ENCODE measurements at places on chromosomes 5 and 9. TPM values are rescaled to one million over a fixed set of nuclear protein-coding genes. Genes with fewer than 3 reads are reported as not detected.

GRCh38 chr5:128644863-128645262 lies 106.8 kb upstream of the FBN2 start:
- H3K4me1 ChIP-seq: no peaks in the 10 kb centered on the region
- H3K36me3 ChIP-seq: no peaks in the 10 kb centered on the region
- H3K4me3 ChIP-seq: no peak overlapping the region
- H3K27ac ChIP-seq: no peak overlapping the region
- H3K27me3 ChIP-seq: no peaks in the 10 kb centered on the region

DNA sequence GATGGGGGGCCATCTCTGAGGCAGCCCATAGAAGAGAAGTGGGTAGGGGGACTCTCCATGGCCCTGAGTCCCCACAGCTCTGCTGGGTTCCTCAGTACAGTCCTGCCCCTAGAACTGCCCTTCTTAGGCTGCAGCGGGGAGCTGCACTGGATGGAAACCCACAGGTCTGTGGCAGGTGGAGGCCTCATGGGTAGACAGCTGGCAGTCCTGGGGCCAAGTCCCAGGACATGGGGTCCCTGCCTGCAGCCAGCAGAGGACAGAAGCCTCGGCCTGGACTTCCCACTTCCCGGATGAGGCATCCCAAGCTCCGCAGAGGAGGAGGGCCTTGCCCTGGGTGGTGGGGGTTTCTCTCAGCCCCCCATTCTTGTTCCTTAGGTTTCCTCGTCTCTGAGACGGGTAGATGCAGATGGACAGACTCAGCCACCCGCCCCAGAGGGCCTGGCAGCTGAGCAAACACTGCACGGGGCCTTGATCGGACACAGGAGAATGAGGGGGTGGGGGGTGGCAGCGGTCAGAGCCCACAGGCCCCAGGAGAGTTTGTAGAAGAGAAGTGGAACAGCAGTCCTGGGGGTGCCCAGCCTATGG lies 153.8 kb downstream of the C9orf50 start:
- no peak for DNase-seq
- peaks cover 19% of the 10 kb centered on the region for H3K4me1 ChIP-seq
- H3K27ac ChIP-seq: no peak overlapping the region
- H3K4me3 ChIP-seq: no peak overlapping the region
- H3K27me3 ChIP-seq: no peaks in the 10 kb centered on the region
- H3K36me3 ChIP-seq: no peaks in the 10 kb centered on the region

DNA sequence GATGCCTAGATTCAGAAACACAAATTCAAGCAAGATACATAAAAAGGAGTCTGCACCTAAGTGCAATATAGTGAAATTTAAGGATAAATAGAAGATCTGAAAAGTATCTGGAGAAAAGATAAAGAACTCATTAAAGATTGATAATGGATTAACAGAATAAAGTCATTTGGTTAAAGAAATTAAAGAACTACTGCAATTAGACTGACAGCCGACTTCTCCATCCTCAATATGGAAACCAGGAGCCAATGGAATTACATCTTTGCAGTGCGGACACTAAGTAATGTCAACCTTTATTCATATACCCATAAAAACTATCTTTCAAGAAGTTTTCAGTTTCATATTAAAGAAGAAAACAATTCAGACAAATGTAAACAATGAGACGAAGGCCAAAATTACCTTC lies 81.0 kb downstream of the MRPL36 start:
- H3K4me1 ChIP-seq: no peaks in the 10 kb centered on the region
- peaks cover 9% of the 10 kb centered on the region for H3K27me3 ChIP-seq
- H3K4me3 ChIP-seq: no peak overlapping the region
- no peak overlapping the region for H3K27ac ChIP-seq
- no peak for DNase-seq

DNA sequence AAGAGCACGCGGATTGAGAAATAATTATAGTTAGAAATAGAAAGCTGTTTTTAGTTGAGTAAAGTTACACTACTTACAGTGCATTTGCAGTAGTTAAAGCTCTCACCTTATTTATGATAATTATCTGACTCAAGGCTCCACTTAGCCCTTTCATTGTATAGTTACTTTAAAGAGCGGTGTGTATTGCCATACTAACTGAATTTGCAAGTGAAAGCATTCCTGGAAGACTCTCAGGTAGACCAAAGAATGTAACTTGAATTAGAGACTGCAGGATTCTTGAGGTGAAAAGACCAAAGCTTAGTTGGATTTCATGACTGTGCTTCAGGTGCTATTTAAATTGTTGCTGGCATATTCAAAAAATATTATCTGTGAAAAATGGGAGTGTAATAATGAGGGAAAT lies 4.2 kb upstream of the RASA1 start:
- H3K4me3 ChIP-seq: no peak overlapping the region
- DNase-seq: no peak
- H3K4me1 ChIP-seq: peaks cover 18% of the 10 kb centered on the region
- peaks cover 3% of the 10 kb centered on the region for H3K27me3 ChIP-seq
- H3K36me3 ChIP-seq: no peaks in the 10 kb centered on the region

DNA sequence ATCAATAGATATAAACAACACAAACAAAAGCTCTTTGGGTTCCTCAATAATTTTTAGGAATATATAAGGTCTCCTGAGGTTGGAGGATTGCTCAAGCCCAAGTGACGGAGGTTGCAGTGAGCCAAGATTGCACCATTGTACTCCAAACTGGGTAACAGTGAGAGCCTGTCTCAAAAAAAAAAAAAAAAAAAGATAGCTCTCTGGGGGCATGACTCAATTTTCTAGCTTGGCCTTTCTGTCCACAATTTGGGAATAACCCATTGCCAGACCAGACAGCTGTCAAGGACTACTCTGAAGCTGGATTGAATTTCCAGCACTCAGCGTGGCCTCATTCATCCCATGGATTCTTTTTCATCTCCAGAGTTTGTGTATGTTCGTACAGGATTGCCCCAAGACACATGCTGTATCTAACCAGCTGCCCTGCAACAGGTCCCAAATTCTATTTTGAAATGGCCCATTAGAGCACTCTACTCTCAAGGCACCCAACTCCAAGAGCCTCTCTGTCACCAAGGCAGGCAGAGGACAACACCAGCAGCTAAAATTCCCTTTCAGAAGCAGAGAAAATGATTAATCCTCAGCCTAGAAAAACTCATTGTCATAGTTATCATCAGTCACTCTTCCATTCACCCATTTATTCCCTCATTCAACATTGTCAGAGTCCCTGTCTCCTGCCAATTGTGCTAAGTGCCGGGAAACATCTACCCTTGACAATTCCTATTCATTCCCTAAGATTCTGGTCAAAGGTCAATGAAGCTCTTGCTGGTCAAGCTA lies 8.7 kb downstream of the FAM193B start:
- H3K36me3 ChIP-seq: no peaks in the 10 kb centered on the region
- no peak for DNase-seq
- H3K4me3 ChIP-seq: no peak overlapping the region
- H3K27me3 ChIP-seq: no peaks in the 10 kb centered on the region
- H3K27ac ChIP-seq: no peak overlapping the region
- H3K4me1 ChIP-seq: peaks cover 12% of the 10 kb centered on the region

The PCDHA6 gene
- total RNA-seq: not detected

The SOWAHA gene
- 0.06 TPM for total RNA-seq

The SRA1 gene
- 60.6 TPM for total RNA-seq

The SPATA6L gene
- total RNA-seq: 0.44 TPM

The ARHGEF37 gene
- 2.3 TPM for total RNA-seq

Measured in activated naive CD8-positive, alpha-beta T cell treated with anti-CD3 and anti-CD28 coated beads for 36 hours (primary cell).